ENCODE measurements at places on chromosomes 11 and 22. TPM values are rescaled to one million over a fixed set of nuclear protein-coding genes. Genes with fewer than 3 reads are reported as not detected.

- H3K36me3 ChIP-seq, result no peaks in the 10 kb centered on the region
- no peak for DNase-seq
- H3K4me3 ChIP-seq, result no peak overlapping the region
- H3K4me1 ChIP-seq, result peaks cover 35% of the 10 kb centered on the region
Observed at GRCh38 chr11:2675540-2675939, 24.3 kb downstream of the KCNQ1OT1 start.

DNA sequence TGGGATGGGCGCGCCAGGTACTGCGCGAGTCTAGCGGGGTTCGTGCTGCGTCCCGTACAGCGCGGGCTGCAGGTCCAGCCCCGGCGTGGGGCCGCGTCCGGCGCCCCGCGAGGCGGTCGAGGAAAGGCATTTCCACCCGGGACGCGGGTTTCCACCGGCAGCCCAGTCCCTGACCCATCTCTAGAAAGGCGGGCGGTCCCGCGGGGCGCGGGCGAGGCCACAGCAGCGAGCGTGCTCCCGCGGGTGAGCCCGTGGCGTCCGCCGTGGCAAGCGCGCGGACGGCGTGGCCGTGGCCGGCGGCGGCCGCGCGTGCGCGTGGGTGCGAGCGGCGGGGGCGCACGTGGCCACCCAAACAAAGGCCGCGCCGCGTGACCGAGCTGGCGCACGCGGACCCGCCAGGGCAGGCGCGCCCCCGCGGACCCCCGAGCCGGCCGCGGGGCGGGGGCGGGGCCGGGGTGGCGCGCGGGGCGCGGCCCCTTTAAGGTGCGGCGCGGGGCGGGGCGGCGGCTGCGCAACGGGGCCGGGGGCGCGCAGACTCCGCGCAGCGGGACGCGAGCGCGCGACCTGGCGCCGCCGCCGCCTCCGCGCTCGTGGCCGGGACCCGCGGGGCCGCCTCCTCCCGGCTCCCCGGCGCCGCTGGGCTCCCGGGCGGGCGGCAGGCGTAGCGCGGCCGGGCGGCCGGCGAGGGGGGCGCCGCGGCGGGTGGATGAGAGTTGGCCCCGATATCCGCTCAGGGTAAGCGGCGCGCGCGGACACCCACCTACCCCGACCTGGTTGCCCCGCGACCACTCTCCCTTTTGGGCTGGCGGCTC is 39.3 kb upstream of the CELSR1 start:
- H3K36me3 ChIP-seq, result no peaks in the 10 kb centered on the region
- H3K4me1 ChIP-seq, result peaks cover 54% of the 10 kb centered on the region
- no peaks in the 10 kb centered on the region for H3K27me3 ChIP-seq
- H3K27ac ChIP-seq, result peak overlapping the region; percentile 94
- peak; percentile 87 for DNase-seq

DNA sequence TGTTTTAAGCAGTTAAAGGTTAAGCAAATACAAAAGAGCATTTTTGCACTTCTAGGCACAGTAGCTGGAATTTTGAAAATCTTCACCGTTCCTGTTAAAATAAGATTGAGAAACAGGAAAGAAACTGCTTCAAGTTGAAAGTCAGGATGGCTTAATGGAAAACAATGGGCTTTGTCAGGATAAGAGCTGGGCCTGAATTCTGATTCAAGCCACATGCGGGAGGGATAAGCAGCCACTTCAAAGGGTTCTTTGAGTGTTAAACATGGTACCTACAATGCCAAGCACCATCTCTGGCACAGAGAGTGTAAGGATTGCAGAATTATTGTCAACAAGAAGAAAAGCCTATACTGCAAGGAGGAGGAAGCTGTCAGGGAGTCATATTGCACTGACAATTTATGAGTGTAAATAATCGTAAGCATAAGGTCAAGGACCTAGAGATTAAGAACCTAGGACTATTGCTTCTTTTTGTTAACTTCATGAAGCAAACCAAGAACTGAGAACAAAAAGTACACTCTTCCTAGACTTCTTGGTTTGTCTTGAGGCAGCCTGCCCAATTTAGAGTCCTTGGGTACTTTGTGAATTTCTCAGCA is 32.5 kb downstream of the MPPED2 start:
- no peaks in the 10 kb centered on the region for H3K36me3 ChIP-seq
- no peaks in the 10 kb centered on the region for H3K4me1 ChIP-seq
- no peak overlapping the region for H3K4me3 ChIP-seq
- H3K27ac ChIP-seq, result no peak overlapping the region
- H3K27me3 ChIP-seq, result no peaks in the 10 kb centered on the region

DNA sequence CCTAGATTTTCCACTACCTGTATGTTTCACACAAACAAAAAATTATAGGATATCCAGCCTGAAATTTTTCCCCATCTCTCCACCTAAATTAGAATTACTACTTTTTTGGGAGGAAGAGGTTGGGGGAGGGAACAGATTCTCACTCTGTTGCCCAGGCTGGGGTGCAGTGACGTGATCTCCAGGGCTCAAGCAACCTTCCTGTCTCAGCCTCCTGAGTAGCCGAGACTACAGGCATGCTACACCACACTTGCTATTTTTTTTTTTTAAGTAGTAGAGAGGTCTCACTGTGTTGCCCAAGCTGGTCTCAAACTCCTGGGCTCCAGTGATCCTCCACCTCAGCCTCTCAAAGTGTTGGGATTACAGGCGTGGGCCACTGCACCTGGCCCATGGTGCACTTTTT is 9.5 kb downstream of the JAML start:
- H3K27me3 ChIP-seq, result no peaks in the 10 kb centered on the region
- peaks cover 45% of the 10 kb centered on the region for H3K4me1 ChIP-seq
- no peak for DNase-seq
- no peaks in the 10 kb centered on the region for H3K36me3 ChIP-seq

- H3K4me1 ChIP-seq, result no peaks in the 10 kb centered on the region
- no peak for DNase-seq
- H3K27ac ChIP-seq, result no peak overlapping the region
Observed at GRCh38 chr11:1854949-1855885, 2.3 kb downstream of the LSP1 start.

GRCh38 chr11:26137651-26138050 is 194.3 kb upstream of the ANO3 start:
- no peak overlapping the region for H3K27ac ChIP-seq
- no peak for DNase-seq
- H3K4me3 ChIP-seq, result no peak overlapping the region

DNA sequence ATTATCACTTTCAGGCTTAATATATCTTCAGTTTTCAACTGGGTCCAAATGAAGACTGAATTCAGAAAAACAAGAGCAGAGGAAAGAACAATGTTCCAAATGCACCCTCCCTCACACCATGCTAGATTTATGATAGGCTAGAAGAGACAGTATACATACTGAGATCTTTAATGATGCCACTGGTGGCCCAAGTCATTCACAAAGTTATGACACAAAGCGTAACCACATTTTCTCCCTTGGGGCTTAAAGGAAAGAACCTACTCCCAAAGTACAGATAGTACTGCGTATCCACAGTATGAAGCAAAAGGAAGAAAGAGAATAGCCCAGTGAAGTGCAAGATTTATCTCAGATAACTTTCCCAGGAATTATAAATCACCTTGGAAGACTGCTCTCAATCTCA is 10.9 kb upstream of the SOX6 start:
- H3K36me3 ChIP-seq, result no peaks in the 10 kb centered on the region
- no peaks in the 10 kb centered on the region for H3K27me3 ChIP-seq
- no peak for DNase-seq
- no peak overlapping the region for H3K4me3 ChIP-seq

GRCh38 chr11:8721609-8722500 is 39.3 kb downstream of the RPL27A start:
- peak overlapping the region; percentile 98 for H3K27ac ChIP-seq
- H3K36me3 ChIP-seq, result no peaks in the 10 kb centered on the region
- no peak for DNase-seq
- no peak overlapping the region for H3K4me3 ChIP-seq

GRCh38 chr11:117986981-117987574 is 884 bp downstream of the IL10RA start:
- no peaks in the 10 kb centered on the region for H3K36me3 ChIP-seq
- H3K27ac ChIP-seq, result no peak overlapping the region
- no peak overlapping the region for H3K4me3 ChIP-seq
- H3K4me1 ChIP-seq, result no peaks in the 10 kb centered on the region

DNA sequence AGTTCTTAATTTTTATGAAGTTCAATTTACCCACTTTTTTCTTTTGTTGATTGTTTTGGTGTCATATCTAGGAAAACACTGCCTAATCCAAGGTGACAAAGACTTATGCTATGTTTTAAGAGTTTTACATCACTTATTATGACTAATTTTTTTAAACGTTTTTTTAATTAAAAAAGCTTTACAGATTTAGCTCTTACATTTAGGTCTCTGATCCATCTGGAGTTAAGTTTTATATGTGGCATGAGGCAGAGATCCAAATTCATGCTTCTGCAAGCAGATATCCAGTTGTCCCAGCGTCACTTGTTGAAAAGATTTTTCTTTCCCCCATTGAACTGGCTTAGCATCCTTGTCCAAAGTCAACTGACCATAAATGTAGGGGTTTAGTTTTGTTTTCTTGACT is 72.6 kb downstream of the PACSIN2 start:
- no peaks in the 10 kb centered on the region for H3K27me3 ChIP-seq
- H3K27ac ChIP-seq, result no peak overlapping the region
- no peak overlapping the region for H3K4me3 ChIP-seq
- peaks cover 46% of the 10 kb centered on the region for H3K4me1 ChIP-seq
- H3K36me3 ChIP-seq, result no peaks in the 10 kb centered on the region
- DNase-seq, result no peak

DNA sequence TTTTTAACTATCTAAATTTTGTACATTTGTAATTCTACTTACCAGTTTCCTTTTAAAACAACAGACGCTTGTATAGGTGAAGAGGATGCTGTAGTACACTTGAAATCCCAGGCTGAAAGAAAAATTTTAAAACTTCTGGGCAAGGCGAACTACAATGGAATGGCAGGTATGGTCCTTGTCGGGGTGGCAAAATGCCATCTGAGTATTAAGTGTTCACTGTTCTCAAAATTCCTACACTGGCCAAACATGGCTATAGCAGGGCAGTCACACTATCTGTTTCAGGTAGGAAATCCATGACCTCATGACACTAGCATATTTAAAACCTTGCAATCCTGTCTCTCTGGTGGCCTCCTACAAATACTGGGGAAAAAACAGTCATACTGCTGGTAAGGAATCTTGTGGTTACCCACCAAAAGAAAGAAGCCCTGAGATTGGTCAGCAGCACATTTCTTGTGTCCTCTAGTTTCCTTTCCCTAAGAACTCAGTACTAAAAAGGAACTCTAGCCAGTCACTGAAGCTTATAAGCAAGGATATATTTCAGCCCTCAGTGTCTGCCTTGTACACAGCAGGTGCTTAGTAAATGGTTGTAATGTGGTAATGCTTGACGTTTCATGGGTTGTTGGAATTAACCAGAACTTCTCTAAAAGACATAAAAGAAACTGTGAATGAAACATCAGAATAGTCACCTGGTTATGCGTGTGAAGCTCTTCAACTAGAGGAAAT is 5.2 kb upstream of the ZC3H12C start:
- no peaks in the 10 kb centered on the region for H3K27me3 ChIP-seq
- no peak for DNase-seq
- H3K4me1 ChIP-seq, result no peaks in the 10 kb centered on the region
- no peaks in the 10 kb centered on the region for H3K36me3 ChIP-seq
- no peak overlapping the region for H3K27ac ChIP-seq
- H3K4me3 ChIP-seq, result no peak overlapping the region

DNA sequence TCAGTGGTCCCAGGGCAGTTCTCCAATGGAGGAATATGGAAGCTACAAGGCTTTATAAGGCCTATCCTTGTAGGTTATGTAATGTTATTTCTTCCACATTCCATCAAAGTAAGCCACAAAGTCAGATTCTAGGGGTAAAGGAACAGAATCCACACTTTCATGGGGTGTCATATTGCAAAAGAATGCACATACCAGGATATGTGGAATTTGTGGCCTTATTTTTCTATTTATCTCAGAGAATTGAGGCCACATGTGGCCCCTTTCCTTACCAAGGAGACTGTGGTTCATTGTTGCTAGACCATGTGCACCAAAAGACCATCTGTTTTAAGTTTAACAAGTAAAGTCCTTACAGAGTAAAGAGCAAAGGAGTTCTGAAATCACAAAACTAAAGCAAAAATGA is 12.9 kb downstream of the LRRC4C start:
- H3K36me3 ChIP-seq, result no peaks in the 10 kb centered on the region
- no peak overlapping the region for H3K4me3 ChIP-seq
- H3K27me3 ChIP-seq, result no peaks in the 10 kb centered on the region

DNA sequence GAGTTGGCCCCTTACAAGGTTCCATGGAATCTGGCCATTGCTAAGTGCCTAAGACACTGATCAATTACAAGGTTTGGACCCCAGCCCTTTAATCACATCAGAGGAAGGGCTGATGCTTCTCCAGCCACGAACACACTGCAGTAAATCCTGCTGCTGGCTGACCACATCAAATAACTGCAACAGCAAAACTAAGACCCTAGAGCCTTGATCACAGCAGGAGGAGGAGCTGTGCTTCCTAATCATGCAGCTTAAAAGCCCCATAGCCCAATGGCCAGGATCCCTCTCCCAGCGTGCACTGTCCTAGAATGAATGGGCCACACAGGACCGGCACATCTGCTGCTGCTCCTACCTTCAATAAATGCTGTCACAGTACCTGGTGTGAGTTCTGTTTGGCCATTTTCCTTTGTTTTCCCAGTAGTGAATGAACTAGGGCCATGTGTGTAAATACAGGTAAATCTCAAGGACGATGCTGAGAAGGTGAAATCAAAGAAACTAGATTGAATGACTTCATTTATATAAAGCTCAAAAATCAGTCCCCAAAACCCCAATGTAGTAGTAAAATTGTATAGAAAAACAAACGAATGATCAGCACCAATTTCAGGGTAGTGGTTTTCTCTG is 12.7 kb downstream of the ZP1 start:
- H3K36me3 ChIP-seq, result no peaks in the 10 kb centered on the region
- H3K4me3 ChIP-seq, result no peak overlapping the region
- H3K27ac ChIP-seq, result no peak overlapping the region
- no peaks in the 10 kb centered on the region for H3K4me1 ChIP-seq
- no peak for DNase-seq
- no peaks in the 10 kb centered on the region for H3K27me3 ChIP-seq

DNA sequence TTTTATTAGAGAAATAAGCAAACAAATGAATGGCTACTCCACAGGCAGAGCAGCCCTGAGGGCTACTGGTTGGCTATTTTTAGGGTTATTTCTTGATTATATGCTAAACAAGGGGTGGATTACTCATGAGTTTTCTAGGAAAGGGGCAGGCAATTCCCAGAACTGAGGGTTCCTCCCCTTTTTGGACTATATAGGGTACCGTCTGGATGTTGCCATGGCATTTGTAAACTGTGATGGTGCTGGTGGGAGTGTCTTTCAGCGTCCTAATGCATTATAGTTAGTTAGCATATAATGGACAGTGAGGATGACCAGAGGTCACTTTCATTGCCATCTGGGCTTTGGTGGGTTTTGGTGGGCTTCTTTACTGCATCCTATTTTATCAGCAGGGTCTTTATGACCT is 19.2 kb downstream of the SLC22A6 start:
- no peak overlapping the region for H3K4me3 ChIP-seq
- no peak for DNase-seq
- no peaks in the 10 kb centered on the region for H3K27me3 ChIP-seq
- no peak overlapping the region for H3K27ac ChIP-seq
- no peaks in the 10 kb centered on the region for H3K36me3 ChIP-seq

RASL10A gene
- 0.33 TPM for total RNA-seq

NRGN gene
- not detected for total RNA-seq

C11orf86 gene
- total RNA-seq, result 3.4 TPM

FOLR3 gene
- not detected for total RNA-seq

CEND1 gene
- total RNA-seq, result not detected

LRRC51 gene
- 4.5 TPM for total RNA-seq

OTOG gene
- total RNA-seq, result 0.16 TPM

MS4A6E gene
- not detected for total RNA-seq

FXYD6 gene
- total RNA-seq, result 19.5 TPM

DRD2 gene
- 0.67 TPM for total RNA-seq

FOXRED2 gene
- total RNA-seq, result 4.9 TPM

SSTR3 gene
- 1.3 TPM for total RNA-seq

All from hepatocyte (in vitro differentiated cells).